Motor neuron (in vitro differentiated cells): ENCODE measurements at places on chromosomes 7 and 10.
A peak's percentile ranks its signal among the peaks of the same experiment; 100 is the strongest.

GRCh38 chr10:77045085-77045484, 592.5 kb downstream of the KCNMA1 start:
- peak; percentile 58 for ATAC-seq

GRCh38 chr7:85521108-85521694, 334.3 kb upstream of the SEMA3D start:
- ATAC-seq: peak; percentile 30

DNA sequence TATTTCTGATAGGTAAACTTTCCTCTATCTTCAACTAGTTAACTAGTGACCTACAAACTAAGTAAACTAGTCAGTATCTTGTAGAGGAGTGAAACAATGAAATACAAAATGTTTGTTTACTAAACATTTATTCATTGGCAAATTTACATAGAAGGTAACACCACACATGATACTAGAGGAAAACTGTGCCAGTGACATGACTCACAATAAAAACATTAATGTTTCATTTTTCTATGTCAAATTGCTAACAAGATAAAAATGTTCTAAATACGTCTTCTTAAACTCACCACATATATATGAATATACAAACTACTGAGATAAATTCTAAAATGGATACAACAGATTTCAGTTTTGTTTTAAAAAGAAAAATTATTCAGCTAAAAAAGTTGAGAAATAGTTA, 471.3 kb downstream of the PARD3 start:
- ATAC-seq: no peak

- ATAC-seq: no peak
Measured at GRCh38 chr7:111091593-111092358, 849 bp downstream of the LRRN3 start.

DNA sequence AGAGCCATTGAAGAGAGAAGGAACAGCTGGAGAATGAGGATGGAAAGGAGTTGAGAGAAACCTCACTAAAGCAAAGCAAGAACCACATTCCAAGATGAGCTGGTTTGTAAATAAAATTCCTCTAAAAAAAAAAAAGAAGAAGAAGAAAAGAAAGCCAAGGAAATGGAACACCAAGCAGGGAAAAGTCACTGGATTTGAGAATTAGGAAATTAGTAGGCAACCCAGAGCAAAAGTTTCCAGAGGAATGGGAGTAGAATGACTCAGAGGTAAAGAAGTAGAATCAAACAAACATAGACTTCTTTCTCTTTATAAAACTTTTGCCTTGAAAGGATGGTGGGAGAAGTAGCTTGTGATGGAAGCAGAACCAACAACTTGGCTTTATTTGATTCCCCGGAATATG, 3.9 kb downstream of the CH25H start:
- ATAC-seq: no peak

GRCh38 chr10:70063418-70064098, 10.9 kb downstream of the MACROH2A2 start:
- ATAC-seq: no peak

DNA sequence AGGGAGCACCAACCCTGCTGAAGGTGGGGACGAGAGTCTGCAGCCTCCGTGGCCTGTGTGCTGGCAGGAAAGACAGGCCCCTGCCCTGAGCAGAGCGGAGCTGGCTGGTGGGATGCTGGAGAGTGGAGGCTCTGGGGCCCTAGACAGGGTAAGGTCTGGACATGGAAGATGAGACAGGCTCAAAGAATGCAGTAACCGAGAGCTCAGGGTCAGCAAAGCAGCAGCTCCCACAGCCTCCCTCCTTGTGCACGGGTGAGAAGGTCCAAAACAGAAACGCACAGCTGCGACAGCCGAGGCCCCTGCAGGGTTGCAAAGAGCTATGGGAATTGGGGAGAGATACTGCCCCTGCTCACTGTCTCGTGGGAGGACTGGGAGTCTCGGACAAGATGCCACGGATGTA, 80.5 kb downstream of the TNS3 start:
- ATAC-seq: peak; percentile 51
